ENCODE measurements at places on chromosomes 3 and 15.

- DNase-seq, result no peak
Measured at GRCh38 chr3:60045686-60046085, 995.9 kb upstream of the CFAP20DC start.

GRCh38 chr3:108387063-108387462 is 90.7 kb downstream of the HHLA2 start:
- DNase-seq, result no peak

DNA sequence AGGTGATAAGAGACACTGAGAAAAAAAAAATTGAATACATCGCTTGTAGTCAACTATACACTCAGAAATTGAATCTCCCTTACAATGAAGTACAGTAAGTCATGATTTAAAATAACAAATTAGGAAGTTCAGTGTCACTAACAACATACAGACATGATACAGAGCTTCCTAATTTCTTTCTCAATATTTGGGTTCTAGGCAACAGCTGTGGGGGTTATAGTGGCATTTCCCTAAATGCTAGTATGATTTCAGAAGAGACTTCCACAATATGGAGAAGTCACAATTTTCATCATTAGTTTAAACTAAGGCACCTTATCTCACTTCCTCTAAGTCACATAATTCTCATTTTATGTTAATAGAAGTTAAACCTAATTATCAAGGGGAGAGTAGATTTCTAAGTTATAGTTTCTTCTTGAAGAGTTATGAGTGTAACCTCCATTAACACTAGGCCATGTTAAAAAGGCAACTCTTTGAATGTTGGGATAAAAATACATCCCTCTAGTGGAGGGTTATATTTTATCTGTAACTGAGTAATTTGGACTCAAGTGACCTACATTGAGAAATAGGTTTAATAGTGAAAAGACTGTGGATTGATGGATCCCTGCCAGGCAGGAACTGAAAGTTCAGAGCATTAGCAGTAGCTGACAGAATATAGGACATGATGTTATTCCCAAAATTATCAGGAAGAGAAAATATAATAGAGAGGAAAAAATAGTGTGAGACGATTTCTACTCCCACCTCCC is 286.0 kb upstream of the SUCLG2 start:
- no peak for DNase-seq

DNA sequence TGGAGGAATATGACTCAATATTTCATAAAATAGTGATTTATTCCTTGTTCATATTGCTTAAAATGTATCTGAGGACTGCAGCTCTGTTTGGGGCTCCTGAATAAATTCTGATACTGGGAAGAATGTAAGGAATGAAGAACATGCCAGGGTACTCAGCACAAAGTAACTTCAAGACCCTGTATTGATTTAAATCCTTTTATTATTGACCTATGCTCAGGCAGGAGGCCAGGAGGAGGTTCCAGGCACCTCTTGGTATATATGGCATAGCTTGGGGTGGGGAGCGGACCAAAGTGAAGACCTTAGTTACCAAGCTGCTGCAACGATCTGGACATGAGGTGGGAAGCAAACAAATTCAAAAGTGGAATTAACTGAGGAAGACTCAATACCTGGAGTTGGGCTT is 142.8 kb upstream of the PEX5L start:
- DNase-seq, result no peak

- peak; percentile 26 for DNase-seq
Measured at GRCh38 chr15:28984421-28985315, 98.9 kb downstream of the APBA2 start.

DNA sequence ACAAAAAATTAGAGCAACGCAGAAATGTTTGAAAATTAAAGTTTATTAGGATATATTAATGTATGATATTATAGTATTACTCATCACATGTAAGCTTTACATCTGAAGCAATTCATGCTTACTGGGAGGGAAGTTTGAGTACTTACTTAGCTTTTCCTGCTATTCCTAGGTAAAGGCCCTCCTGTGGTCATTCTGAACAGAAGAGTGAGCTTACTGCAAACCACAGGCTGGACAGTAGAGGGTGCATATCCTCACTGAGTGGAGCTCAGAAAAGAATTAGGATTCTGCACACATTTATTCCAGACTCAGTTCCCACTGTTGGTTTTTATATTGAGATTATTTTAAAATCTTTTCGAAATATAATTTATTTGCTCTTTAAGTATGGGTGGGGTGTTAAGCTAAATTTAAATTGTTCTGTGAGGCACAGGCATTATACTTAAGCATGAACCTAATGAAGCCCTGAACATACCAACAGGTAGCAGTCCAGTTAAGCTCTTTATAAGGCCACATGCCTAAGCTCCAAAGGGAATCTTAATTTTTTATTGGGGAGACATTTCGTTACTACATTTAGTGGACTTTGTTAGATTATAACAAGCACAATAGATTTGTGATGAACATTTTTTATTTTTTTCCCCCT is 10.2 kb downstream of the MRPS22 start:
- DNase-seq, result peak; percentile 58

GRCh38 chr3:11093823-11094340 is 60.4 kb upstream of the HRH1 start:
- DNase-seq, result no peak

DNA sequence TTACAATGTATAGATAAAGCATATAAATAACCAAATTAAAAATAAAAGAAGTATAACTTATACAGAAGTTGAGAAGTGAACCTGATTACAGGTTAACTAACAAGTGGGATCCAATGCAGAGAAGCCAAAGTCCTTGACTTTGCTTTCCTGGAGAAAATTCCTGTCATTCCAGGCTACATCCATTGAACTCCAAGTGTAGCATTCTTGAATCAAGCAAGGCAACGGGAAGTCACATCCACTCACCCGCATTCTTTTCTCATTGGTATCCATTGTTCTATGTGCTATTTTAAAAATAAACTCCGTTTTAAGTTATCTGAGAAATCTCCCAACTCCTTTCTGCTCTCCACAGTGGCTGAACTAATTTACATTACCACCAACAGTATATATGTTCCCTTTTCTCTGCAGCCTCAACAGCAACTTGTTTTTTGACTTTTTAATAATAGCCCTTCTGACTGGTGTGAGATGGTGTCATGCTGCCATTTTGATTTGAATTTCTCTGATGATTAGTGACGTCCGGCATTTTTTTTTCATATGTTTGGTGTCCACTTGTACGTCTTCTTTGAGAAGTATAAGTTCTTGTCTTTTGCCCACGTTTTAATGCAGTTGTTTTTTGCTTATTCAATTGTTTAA is 534.3 kb downstream of the ROBO1 start:
- no peak for DNase-seq

DNA sequence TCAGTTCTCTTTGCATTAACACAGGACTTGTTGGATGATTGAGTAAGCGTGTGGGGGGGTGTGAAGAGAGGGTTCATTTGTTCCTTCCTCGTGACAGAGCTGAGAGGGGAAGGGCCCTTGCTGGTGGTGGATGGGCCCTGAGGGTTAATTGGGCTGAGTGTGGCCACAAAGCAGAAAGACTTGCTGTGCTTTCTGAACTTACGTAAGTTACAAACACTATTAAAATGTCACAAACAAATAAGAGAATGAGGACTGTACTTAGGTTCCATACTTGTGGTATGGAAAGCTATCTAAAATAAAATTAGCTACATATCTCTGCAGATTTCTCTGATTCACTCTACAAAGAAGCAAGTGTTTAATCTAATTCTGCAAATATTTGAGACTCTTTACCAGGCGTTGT is 231.3 kb downstream of the LPP start:
- DNase-seq, result peak; percentile 21

DNA sequence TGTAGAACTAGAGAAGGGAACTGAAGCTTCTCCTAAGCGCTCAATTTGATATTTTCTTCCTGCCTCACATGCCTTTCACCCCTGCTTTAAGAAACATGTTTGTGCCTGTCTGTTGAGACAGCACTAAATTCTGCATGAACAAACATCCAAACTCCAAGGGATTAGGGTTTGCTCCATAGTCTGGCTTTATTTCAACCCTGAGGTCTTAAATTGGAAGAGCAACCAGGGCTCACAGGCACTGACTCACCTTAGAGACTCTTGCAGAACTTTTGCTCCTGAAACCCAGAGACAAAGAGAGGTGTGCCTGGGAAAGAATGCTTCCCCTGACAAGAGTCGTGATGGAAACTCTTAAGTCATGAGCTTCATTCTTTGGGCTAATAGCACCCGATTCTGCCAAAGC is 393.9 kb upstream of the MCTP2 start:
- no peak for DNase-seq

- DNase-seq, result no peak
Measured at GRCh38 chr15:65081758-65082157, 5.2 kb downstream of the KBTBD13 start.

DNA sequence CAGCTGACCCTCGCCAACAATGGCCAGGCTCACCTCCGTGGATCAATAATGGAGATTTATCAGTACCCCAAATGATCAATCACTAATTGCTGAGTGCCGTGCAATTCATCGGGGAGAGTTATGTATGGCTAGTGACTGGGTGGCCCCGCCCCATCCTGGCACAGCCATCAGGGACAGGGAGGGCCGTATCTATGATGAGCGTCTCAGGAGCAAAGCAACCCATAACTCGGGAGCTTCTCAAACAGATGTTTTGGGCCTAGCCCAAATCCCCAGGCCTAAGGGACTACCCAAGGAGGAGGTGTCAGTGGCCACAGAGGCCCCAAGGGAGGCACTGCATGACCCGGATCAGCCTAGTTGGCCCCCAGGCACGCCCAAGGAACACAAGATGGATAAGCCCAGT is 180.0 kb upstream of the LINGO1 start:
- no peak for DNase-seq

Measured in NB4 (cell line).